ENCODE measurements at places on chromosomes 2 and 18.

DNA sequence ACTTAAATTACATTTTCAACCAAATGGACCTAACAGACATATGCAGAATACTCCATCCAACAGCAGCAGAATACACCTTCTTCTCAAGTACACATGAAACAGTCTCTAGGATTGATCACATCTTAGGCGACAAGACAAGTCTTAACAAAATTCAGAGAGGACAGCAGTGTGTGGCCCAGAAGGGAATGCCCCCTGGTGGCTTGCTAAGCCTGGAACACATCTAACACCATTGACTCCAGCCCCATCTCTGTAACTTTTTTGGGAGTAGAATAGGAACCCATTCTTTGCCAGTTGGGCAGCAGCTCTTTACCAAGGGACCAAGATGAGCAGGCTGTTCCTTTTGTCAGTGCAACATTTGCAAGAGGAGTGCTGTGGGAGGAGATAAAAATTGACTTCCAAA lies 249.9 kb downstream of the PLCL1 start:
- peak; percentile 20 for DNase-seq

GRCh38 chr2:28390746-28391563 lies 1.7 kb upstream of the FOSL2 start:
- DNase-seq = peak; percentile 64

- DNase-seq = peak; percentile 26
Observed at GRCh38 chr2:158755310-158756087, 39.6 kb upstream of the DAPL1 start.

GRCh38 chr2:224731665-224732064 lies 15.5 kb upstream of the CCDC195 start:
- DNase-seq = no peak

DNA sequence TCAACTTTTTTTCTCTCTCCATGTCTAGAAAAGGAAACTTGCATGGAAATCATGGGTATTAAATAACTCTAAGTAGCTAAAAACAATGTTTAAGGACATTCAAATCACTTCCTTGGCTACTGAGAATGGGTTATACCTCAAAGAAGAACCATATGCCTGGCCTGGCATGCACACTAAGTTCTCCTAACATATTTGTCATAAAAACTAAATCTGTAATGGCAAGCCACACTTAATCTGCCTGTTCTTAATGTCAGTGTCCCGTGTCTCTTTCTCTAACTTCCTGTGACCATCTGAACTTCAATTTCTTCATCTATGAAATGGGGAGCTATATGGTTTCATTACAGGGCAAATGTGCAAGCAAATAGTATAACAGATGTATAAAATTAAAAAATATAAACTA lies 11.1 kb downstream of the PDE1A start:
- no peak for DNase-seq

DNA sequence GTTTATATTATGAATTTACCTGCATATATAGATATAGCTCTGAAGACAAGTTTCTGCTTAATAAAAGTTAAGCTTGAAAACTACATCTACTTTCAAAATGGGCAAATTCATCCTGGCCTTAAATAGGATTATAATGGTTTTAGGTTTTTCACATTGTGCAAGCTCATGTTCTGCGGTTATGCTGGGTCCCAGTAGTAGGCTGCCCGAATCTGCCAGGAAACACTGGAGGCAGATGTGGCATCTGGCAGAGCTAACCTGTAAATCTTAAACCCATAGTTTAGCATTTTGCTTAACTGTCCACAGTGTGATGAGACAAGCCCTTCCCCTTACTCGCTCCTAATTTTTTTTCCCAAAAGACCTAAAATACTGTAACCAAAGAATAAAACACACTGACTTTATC lies 234.2 kb downstream of the TCF4 start:
- DNase-seq = no peak

DNA sequence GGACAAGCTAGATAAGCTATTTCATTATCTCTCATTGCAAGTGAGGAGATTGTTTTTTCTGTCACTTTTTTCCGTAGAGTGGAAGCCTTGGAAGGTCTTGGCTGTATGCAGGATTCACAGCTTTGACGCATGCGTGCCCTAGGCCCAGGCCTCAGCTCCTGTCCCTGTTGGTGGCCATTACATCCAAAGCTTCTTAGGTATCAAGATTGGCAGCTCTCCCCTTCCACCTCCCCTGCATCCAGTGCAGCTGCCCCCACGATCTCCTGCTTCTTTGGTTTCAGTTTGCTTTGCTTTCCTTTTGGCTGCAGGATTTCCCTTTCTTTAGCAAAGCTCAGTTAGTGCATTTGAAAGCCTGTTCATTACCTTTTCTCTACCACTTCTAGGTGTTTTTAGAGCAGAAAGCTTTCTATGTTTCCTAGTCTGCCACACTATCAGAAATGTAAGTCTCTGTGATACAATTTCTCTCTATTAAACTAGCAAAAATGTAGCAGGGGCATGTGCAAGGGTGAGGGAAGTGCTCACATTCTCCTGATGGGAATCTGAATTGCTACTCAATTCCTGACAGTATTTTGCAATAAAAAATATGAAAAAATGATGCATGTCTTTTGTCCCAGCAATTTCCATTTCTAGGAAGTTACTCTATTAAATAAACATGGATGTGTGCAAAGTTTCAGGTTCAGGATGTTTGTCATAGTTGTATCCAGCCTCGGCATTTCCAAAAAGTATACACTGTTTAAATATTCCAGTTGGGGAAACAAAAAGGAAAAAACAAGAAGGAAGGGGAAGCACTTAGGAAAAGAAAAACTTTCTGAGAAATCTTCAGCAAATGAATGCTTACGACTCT lies 91.2 kb downstream of the LIPG start:
- DNase-seq = no peak

GRCh38 chr2:215622837-215623236 lies 187.0 kb upstream of the FN1 start:
- DNase-seq = no peak

- no peak for DNase-seq
Observed at GRCh38 chr18:23995180-23995579, 19.4 kb upstream of the TTC39C start.

DNA sequence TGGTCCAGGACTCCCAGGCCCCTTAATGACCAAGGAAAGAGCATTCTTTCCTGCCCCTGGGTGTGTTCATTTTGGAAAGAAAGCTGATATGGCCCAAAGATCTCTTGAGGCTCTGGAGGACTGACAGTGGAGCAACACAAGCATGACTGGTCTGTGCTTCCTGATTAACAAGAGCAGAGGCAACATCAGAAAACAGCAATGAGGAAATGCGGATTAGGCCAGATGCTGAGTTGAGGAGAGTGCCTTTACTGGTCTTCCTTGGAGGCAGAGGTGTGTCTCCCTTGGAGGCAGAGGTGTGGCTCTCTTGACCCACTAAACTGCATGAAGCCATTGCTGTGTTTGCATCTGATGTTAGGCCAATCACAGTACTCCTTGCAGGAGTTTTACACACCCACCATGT lies 19.9 kb downstream of the IL36B start:
- DNase-seq = no peak

DNA sequence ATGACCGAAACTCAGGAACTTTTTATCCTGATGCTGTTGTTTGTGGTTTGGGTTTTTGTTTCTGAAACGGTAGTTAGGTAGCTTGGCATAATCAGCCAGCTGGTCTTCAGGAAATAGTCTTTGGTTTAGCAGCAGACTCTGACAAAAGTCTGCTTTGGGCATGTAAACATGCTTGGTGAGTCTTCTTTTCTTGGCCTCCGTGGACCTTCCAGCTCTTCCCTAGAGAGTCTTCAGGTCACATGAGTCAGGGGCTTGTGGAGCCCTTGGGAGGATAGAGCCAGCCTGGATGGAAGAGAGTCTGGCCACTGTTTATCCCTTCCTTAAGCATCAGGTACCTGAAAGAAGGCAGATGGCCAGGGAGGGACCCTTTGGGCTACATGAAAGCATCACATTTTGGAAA lies 154.5 kb downstream of the MGAT5 start:
- no peak for DNase-seq

- DNase-seq = no peak
Observed at GRCh38 chr2:201194097-201194496, 11.2 kb downstream of the CASP10 start.

GRCh38 chr2:45930396-45930792 lies 278.9 kb downstream of the PRKCE start:
- DNase-seq = no peak

- DNase-seq = no peak
Observed at GRCh38 chr2:89845532-89845931, 1154.1 kb downstream of the RPIA start.

GRCh38 chr2:104870100-104870975 lies 16.4 kb downstream of the POU3F3 start:
- DNase-seq = no peak

GRCh38 chr2:85755122-85756027 lies 1.6 kb downstream of the ATOH8 start:
- no peak for DNase-seq

- no peak for DNase-seq
Observed at GRCh38 chr2:42554392-42554791, 14.0 kb upstream of the MTA3 start.

DNA sequence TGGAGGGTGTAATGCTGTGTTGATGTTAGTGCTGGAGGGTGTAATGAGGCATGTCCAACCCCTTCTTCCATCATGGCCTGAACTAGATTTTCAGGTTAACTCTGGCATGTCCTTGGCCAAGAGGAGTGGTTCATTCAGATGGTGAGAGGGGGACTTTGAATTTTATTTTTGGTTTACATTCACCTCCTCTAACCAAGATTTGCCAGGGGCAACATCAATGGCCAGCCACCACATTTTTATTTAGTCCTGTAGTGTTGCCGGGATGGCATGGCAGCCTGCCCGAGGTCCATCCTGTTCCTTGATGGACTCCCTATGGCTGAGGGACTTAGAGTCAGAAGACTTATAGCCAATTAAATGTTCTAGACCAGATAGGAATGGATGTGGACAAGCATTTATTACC lies 484.6 kb upstream of the HS6ST1 start:
- DNase-seq = no peak

GRCh38 chr2:25854613-25855012 lies 23.7 kb downstream of the ASXL2 start:
- no peak for DNase-seq

DNA sequence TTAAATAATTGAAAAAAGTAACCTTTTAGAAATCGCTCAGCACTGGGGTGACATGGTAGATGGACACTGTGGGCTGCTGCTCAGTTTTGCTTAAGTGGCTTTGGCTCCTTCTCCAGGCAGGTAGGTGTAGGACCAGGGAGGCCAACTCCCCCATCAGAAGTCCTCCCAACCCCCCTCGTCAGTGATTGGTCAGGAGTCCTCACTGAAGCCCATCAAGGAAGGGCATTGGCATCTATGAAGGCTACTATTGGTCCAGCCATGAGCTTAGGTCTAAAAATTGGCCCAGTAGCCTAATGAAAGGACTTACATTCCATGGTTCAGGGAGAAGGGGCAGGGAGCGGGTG lies 34.7 kb downstream of the ST3GAL5 start:
- DNase-seq = no peak

DNA sequence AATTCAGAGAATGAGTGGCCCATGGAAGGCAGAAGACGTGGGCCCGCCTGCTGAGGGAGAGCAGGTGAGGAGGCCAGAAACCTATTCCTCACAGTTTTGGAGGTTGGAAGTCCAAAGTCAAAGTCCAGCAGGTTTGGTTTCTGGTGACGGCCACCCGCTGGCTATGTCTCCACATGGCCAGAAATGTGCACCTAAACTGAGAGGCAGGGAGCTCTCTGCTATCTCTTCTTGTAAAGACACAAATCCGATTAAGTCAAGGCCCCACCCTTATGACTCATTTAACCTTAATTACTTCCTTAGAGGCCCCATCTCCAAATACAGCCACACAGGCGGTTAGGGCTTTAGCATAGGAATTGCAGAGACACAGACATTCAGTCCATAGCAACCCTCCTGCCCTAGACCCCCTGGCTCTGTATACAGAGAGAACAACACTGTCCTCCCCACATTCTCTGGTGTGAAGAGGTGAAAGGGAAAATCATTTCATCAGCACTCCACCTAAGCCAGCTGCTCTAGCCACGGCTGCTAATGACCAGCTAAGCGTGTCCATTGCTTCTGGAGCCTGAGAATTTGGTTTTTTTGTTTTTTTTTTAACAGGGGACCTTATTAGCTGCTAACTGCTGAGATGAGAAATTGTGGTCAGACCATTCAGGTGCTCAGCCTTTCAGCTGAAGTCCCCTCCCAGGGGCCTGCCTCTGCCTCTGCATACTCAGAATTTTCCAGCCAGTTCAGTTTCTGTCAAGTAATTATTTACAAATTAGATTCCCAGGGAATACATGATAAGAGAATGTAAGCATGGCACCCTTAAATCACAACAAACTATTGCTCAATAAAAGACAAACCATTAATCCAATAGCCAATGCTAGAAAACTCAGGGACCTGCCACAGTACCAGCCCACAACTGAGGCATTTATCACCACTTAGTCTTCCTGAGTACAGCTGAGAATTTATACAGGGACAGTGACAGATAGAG lies 368.7 kb upstream of the ID2 start:
- peak; percentile 16 for DNase-seq

DNA sequence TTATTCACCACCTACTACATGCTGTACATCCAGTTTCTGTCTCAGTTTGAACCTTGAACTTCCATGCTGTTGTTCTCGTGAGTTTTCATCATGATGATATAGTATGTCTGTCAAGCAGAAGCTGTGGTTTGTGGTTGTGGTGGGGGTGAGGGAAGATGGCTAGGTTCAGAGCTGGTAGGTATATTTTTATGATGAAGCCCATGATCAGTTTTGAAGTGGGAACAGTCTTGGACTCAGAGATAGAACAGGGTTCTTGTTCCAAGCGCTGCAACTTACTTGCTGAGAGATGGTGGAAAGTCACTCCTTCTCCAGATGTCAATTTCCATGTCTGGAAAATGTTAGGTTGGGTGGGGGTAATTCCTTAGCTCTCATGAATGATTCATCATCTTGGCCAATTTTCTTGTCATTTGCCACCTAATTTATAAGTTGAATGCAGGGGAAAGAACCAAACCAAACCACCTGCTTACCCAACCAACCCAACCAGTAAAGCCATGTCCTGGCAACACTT lies 21.6 kb downstream of the PMAIP1 start:
- no peak for DNase-seq

Measured in Calu3 (cell line).